ENCODE measurements at places on chromosomes 4 and X.

- DNase-seq = no peak
Measured at GRCh38 chr4:77084019-77084639, 8.3 kb upstream of the CCNI start.

DNA sequence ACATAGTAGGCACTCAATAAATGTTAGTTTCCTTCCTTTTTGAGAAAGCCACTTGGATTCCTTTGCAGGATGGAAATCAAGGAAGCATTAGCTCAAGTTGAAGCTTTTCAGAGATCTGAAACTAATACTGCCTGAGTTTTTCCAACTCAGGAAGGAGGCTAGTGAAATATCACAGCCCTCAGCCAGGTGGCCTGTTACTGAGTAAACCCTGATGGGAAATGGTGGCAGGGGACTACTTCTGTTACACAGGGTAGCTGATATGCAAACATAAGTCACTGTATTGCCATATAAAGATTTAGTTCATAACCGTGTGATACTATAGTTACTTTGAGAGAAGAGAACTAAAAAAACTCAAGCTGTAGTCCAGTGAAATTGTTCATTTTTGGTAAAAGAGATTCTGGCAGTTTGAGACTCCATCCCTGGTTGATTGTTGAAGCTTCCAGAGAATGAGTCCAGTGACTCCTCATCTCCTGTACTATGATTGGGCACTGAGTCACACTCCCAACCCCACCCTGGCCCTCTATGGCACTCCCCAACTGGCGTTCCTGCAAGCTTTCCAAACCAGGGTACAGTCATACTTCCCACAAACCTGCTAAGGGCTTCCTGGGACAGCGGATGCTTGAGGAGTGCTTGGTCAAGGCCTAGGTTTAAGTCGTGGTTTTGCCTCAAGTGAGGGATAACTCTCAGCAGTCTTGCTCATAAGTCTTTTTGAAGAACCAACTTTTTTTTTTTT, 81.8 kb downstream of the MID1IP1 start:
- DNase-seq = peak; percentile 80

GRCh38 chr4:108168160-108168670, 517 bp downstream of the LEF1 start:
- DNase-seq = no peak

- DNase-seq = no peak
Measured at GRCh38 chr4:95061220-95061619, 303.5 kb downstream of the BMPR1B start.

GRCh38 chr4:148447681-148448080, 5.5 kb upstream of the NR3C2 start:
- DNase-seq = no peak

DNA sequence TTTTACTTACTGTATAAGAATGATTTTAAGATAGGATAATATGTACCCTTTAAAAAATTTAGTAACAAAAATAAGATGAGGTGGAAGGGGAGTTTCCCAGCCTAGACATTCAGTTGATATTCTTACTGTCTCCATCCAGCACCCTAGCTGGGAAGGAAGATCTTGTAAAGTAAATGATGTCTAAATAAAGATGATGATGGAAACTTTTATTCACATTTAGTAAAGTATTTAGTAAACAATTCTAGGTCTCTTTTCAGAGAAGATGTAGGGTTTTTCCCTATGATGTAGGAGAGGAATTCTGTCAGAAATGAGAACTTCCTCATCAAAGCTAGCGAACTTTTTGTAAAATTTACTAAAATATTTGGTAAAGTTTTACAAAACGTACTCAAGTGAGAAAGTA, 136.8 kb downstream of the RAPGEF2 start:
- no peak for DNase-seq

GRCh38 chr4:968221-968620, 5.1 kb downstream of the DGKQ start:
- no peak for DNase-seq

DNA sequence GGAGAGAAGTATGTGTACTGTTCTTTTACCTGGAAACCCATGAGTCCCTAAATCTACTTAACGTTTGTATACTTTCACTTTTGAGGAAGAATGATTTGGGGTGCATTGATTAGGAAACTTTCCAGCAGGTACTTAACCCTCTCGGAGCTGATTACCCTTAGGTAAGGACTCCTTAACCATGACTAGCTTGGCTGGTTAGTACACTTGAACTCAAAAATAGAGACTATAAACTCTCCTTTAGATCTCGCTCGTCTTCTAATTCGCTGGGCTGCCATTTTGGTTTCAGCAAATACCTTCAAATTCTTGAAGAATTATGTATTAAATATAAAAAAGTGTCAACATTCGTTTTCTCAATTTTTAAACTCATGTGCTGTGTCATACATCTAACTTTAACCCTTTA, 2.0 kb downstream of the USP9X start:
- no peak for DNase-seq

DNA sequence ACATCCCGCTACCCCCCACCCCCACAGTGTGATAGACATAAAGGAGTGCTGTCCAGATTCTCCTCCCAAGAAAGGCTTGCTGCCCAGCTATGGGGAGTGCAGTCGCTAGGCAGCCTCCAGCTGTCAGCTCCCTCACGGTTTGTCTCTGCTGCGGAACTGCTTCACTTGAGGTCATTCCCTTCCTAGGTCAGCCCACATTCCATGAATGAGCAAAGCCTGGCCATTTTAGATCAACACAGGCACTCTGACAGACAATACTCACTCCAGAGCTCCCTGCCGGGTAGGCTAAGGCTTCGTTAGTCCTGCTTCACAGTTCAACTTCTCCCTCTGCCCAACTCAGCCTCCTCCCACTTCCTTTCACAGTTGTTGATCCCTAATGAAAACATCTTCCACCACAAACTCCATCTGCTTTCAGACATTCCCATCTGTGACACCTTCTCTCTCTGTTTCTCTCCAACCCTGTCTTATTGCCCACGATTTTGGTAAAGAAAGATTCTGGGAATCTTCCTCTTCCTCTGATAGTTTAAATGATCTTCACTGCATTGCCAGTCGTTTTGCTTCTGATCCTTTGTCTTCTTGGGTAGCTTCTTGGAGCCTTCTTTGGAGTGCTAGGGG, 318.9 kb upstream of the F9 start:
- no peak for DNase-seq

DNA sequence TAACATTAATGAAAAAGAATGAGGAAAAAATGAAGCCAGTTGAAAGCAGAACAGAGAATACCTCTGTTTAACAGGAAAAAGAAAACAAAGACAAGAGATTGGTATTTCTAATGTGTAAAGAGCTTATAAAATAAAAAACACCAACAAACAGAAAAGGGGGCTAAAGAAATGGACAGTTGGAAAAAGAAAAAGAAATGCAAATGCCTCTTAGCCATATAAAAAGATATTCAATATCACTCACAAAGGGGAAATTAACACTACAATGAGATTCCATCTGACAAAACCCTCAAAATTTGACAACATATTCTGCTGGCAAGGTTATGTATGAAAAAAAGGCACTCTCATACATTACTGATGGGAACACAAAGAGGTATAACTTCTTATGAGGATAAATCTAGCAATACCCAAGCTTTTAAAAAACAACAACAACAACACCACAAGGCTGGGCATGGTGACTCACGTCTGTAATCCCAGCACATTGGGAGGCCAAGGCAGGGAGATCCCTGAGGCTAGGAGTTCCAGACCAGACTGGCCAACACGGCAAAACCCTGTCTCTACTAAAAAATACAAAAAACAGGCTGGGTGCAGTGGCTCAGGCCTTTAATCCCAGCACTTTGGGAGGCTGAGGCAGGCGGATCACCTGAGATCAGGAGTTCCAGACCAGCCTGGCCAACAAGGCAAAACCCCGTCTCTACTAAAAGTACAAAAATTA, 75.8 kb downstream of the FRYL start:
- no peak for DNase-seq

DNA sequence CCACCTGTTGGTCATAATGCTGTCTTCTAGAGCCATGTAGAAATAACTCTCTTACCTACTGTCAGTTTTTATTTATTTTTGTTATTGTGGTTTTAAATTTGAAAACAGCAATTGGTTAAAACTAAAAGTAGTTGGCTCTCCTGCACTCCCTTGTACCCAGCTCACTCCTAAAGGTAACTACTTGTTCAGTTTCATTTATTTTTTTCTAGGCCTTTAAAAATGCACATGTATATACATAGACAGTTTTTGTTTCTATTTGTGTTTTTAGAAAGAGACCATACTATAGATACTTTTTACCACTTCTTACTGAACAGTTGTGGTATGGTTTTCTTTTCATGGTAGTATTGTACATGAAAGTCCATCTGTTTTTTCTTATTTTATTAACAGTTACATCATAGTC, 16.8 kb downstream of the SMAD1 start:
- no peak for DNase-seq

DNA sequence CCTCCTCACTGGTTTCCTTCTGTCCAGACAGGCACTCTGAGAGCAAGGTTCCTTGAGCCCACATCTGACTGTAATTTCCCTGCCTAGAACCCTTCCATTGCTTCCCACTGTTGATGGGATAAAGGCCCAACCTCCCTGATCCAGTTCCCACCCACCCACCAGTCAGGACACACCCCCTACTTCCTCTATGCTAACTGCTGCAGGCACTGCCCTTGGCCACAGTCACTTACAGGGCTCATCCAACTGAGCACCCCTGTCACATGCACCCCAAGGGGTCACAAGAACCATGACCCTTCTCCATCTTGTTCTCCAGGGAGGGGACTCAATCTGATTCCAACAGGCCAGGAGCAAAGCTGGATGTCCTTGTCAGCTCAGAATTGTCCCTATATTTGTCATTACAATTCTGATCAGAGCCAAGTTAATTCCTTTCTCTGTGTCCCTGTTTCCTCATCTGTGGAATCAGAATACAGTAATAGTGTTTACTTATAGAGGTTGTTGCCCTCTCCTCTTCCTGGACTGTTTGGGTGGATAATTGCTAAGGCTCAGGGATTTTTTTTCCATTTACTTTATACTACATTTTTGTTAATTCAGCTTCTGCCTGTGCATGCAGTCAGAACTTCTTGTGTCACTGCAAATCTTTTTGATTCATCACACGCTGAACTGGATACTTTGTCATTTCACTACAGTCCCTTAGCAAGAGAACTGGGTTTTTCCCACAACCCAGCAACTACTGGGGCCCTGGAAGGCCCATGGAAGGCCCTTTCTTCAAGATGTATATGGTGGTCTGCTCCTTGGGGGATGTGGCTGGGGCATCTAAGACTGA, 105.6 kb upstream of the MAMLD1 start:
- DNase-seq = no peak

GRCh38 chr4:10917566-10917965, 233.0 kb upstream of the CLNK start:
- no peak for DNase-seq

- no peak for DNase-seq
Measured at GRCh38 chrX:39750256-39750790, 347.4 kb downstream of the BCOR start.

DNA sequence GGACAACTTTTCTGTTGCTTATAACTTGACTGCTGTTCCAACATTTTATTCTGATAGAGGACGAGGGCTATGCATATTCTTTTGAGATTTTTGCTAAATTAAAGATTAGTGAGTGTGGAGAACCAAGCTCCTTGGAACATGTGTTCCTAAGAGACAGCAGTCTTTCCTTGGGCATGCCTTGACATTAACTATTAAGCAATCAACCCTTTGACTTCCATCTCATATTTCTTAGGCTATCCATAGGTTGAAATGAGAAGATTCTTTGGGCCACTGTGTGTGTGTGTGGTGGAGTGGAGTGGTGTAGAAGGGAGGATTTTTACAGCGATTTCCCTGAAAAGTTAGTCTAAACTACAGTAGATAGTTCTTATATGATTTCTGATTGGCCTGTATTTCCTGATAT, 127.4 kb upstream of the POF1B start:
- DNase-seq = no peak

DNA sequence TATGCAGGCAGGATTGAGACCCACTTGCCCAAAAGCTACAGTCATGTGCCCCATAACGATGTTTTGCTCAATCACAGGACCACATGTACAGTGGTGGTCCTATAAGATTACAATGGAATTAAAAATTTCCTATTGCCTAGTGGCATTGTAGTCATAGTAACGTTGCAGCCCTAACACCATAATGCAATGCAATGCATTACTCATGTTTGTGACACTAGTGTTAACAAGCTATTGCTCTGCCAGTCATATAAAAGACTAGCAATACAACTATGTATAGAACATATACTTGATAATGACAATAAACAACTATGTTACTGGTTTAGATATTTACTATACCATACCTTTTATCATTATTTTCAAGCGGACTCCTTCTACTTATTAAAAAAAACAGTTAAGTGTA, 50.6 kb downstream of the VGLL1 start:
- no peak for DNase-seq

- DNase-seq = no peak
Measured at GRCh38 chrX:112851161-112851779, 10.6 kb upstream of the AMOT start.

DNA sequence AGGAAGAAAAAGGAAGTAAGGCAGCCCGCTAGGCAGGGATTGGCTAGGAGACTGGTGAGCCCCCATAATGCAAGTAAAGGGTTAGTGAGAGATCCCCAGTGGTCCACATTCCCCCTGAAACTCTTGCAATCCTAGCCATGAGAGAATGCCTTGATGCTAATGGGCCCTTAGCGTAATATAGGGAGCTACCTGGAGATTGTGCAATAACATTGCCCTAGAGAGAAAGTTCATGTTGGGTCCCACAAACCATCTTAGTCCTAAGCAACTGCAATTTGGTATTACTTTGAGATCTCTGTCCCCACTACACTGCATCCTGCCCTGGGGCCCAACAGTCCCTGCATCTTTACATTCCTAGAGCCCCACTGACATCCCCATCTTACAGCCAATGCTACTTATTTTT, 188.5 kb downstream of the KLHL4 start:
- DNase-seq = no peak

- no peak for DNase-seq
Measured at GRCh38 chr4:2534904-2535375, 1.5 kb upstream of the FAM193A start.

DNA sequence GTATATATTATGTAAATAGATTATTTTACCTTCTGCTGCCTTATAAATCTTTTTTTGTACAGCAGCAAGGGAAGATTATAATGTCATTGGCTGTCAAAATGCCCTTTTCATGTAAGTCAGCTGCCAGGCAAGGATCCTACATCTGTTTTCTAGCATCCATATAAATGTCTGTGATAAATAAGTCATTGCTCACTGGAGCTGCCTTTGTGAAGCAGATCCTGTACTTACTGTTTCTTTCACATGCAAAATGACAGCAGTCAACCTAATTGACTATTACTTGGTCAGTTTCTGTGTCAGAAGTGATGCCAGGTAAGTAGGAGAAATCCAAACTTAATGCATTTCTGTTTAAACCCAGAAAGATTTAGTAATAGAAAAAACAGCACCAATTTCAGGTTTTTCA, 620.7 kb downstream of the RPA4 start:
- DNase-seq = no peak

- no peak for DNase-seq
Measured at GRCh38 chr4:87659247-87659931, 9.3 kb downstream of the DMP1 start.

GRCh38 chr4:114386637-114387233, 211.9 kb upstream of the UGT8 start:
- no peak for DNase-seq

- DNase-seq = no peak
Measured at GRCh38 chr4:52752936-52753335, 1.7 kb upstream of the ERVMER34-1 start.
